Activated gamma-delta T cell treated with Interleukin-2 at 50 U/mL for 16 hours (primary cell): ENCODE measurements at places on chromosomes 1 and 21.
A peak's percentile ranks its signal among the peaks of the same experiment; 100 is the strongest.

GRCh38 chr1:6796095-6796494, 10.8 kb downstream of the CAMTA1 start:
- DNase-seq: no peak

GRCh38 chr1:41768583-41768982, 150.1 kb downstream of the HIVEP3 start:
- DNase-seq: no peak

DNA sequence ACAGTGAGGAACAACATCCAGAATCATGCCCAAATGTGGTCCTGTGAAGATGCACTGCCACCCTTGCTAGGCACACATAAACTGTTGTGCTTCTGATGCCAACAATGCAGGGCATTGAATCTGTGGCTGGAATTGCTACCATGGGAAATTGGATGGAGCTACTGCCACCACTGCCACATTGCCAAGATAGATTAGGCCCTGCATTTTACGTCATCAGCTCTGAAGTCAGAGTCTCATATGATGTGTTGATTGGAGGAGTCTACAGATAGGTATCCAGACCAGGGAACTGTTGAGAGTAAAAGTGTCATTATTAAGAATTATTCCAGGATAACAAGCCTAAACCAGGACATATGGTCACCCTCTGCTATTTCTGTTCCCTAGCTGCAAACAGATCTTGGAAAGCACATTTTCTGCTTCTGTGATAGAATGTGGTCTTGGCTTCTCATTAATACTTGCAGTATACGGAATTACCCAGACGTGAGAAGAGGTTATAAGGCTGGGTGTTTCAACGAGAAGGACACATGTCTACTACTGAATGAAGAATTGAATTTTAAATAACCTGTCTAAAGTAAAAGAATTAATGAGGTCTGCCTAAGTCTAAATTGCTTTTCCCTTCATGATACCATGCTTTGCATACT, 106.6 kb downstream of the TNNI3K start:
- DNase-seq: no peak

- DNase-seq: peak; percentile 16
Measured at GRCh38 chr1:36223381-36223995, 755 bp upstream of the THRAP3 start.

- no peak for DNase-seq
Measured at GRCh38 chr1:67618285-67619018, 66.5 kb upstream of the GADD45A start.

DNA sequence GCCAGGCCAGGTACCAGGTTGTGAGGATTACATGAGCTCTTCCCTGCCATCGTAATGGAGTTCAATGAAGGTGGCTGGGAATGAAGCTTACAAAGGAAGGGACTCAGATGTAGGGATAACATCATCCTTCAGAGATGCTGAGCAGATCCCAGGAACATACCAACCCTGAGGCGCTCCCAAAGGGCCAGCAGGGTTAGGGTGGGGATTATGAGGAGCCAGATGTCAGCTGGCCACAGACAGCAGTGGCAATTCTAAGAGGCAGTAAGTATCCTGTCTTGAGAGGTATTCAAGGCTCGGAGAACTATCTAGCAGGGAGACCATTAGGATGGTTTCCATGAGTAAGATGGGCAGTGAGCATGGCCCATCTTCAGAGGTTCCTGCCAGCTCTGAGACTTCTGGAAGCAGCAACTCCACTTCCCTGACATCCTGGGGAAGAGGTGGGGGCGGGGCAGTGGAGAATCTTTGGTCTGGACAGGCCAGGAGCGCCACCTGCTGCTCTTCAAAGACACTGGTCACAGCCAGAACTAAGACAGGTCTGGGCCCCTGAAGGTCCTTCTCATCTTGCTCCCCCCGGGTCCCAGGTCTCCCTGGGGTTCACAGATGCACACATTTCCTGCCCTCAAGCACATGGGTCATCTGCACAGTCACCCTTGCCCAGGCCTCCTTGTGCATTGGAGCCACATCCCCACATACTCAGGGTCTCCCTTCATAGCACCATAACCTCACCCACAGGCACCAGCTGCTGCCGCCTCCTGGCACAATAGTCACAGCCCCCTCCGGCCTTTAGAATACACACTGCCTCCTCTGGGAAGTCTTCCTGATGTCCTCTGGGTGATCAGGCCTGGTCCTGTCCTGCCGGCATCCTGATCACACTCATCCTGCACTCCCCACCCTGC, 2.7 kb upstream of the SDC3 start:
- peak; percentile 30 for DNase-seq

GRCh38 chr1:18232052-18232451, 124.5 kb downstream of the IGSF21 start:
- no peak for DNase-seq

GRCh38 chr1:9280015-9280860, 12.5 kb upstream of the SPSB1 start:
- peak; percentile 22 for DNase-seq

- no peak for DNase-seq
Measured at GRCh38 chr21:46431884-46432488, 26.7 kb upstream of the DIP2A start.

- DNase-seq: no peak
Measured at GRCh38 chr1:110174961-110175360, 24.7 kb downstream of the SLC6A17 start.

DNA sequence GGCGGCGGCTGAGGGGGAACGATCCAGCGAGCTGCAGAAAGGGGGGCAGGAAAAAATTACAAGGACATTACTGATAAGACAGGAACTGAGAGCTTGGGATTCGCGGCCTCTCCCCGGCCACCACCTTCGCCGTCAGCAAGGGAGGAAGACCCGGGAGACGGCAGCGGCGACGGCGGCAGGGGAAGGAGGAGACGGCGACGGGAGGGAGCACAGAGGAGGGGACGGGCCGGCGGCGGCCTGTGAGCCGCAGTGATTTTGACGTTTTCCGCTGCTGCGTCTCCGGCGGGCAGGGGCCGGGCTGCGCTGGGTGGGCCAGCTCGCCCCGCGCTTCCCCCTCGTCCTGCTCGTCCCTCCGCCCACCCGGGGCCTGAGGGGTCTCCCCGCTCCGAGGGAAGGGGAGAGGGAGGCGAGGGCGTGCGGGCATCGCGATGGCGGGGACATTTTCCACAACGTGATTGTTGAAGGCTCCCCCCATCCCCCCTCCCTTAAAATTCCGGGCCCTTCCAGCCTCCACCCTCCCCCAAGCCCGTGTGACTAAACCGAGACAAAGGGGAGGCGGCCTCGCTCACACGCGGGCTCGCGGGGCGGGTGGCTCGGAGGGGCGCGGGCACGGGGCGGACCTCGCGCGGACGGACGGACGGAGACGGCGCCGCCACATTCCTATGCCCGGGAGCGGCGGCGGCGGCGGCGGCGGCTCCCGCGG, 407 bp downstream of the CAMSAP2 start:
- DNase-seq: peak; percentile 22

GRCh38 chr1:244303610-244303969, 148.1 kb downstream of the ADSS2 start:
- DNase-seq: no peak

GRCh38 chr1:147669469-147670318, 630 bp downstream of the ACP6 start:
- DNase-seq: peak; percentile 18

GRCh38 chr1:107687849-107688753, 276.9 kb downstream of the VAV3 start:
- no peak for DNase-seq

DNA sequence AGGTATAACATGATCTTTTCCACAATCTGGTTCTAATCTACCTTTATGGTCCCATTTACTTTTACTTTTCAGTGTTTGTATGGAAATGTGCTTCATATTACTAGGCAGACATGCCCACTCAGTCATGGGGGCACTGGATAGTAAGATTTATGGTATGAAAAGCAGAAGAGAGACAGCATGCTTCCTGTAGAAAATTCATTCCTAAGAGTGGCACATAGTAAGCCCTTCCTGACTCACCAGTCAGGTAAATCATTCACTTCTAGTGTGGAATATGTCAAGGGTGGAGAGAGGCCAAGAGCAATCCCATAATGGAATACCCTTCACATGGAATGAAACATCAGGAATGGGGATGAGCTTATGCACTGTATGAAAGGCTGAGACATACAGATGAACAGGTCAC, 49.5 kb upstream of the BCL10 start:
- no peak for DNase-seq

DNA sequence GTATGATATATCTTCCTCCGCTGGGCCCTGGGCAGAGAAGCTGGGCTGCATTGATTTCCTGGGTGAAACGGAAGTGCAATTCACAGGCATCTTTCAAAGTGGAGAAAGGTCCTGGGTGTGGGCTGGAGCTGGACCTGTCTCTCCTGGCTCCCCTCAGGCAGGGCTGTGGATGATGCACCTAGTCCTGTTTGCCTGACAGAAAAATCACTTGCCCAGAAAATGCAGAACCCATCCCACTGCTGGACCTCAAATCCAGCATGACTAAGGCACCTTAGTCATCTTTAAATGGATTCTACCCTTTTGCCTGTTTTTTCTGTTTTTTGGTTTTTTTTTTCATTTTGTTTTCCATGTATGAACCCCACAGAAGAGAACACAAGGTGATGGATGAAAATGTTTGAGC, 49.7 kb downstream of the MYSM1 start:
- DNase-seq: no peak

- DNase-seq: no peak
Measured at GRCh38 chr1:98045767-98046641, 125.2 kb upstream of the DPYD start.

GRCh38 chr21:36030581-36031189, 29.6 kb downstream of the SETD4 start:
- DNase-seq: no peak

DNA sequence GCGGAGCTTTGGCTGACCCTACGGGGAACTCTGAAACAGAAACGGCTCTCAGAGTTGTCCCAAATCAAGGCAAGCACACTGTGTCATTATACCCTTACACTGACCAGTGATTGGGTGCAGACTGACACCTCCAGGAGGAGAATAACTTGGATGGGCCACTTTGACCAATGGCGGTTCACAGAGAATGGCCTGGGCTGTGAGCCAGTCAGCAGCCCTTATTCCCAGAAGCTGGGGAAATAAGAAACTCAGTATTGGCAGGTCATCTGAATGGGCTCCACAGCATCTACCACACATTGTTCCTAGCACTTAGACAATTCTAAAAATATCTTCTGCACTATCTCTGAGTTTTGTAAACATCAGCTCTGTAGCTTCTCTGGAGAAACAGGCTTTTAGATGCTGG, 265.2 kb downstream of the ADGRL2 start:
- DNase-seq: no peak

GRCh38 chr1:229860926-229861325, 206.1 kb upstream of the GALNT2 start:
- DNase-seq: no peak

GRCh38 chr1:115495625-115496024, 146.1 kb upstream of the VANGL1 start:
- no peak for DNase-seq

GRCh38 chr1:55064861-55065263, 25.5 kb downstream of the PCSK9 start:
- no peak for DNase-seq

GRCh38 chr1:244409701-244410100, 42.0 kb downstream of the ADSS2 start:
- no peak for DNase-seq

- DNase-seq: no peak
Measured at GRCh38 chr1:202416641-202417040, 68.1 kb downstream of the PPP1R12B start.

GRCh38 chr21:36032647-36033406, 27.5 kb downstream of the SETD4 start:
- no peak for DNase-seq

DNA sequence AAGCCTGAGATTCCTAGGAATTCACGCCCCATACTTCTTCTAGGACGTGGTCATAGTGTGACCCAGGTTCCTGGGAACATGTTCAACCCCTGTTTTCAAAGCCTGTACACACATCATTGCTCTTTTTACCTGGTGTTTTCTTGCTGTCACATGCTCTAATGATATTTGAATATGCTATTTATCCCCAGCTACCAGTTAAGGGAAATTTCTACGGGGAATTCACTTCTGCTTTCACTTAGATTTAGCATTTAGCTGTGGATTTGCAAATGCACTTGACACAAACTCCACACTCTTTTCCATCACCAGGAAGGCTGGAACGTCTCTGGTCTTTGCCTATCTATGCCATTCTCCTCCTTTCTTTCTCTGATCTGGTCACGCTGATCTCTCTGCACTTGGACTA, 11.3 kb upstream of the SAMSN1 start:
- DNase-seq: no peak
